ENCODE measurements at places on chromosomes 16 and 17.

DNA sequence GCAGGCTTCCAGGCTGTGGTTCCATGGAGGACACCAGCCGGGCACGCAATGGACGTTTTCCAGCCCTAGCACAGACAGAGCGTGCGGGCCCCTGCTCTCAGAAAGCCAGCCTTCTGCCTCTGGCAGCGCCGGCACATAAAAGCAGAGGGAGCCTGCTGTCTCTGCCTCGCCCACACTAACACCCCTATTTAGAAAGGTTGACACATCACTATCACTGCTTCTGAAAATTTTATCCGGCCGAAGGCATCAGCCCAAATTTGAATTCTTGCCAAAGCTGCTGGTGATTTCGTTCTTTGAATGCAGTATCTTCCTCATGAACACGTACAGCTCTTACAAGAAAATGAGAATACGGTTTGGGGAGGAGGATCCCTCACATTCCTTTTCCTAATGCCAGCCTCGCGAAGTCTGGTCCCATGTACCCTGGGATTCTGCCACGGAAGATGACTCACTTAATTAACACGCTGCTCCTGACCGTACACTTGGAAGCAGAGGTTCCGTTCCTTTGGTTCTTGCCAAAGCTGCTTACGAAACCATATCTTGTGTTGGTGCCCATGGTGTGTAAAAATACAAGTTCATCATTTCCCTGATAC is 1.3 kb upstream of the RAB11FIP3 start:
- DNase-seq, result no peak

GRCh38 chr16:57863434-57864160 is 61.3 kb upstream of the KIFC3 start:
- DNase-seq, result no peak

- DNase-seq, result no peak
Observed at GRCh38 chr16:22126037-22126558, 33.8 kb downstream of the VWA3A start.

DNA sequence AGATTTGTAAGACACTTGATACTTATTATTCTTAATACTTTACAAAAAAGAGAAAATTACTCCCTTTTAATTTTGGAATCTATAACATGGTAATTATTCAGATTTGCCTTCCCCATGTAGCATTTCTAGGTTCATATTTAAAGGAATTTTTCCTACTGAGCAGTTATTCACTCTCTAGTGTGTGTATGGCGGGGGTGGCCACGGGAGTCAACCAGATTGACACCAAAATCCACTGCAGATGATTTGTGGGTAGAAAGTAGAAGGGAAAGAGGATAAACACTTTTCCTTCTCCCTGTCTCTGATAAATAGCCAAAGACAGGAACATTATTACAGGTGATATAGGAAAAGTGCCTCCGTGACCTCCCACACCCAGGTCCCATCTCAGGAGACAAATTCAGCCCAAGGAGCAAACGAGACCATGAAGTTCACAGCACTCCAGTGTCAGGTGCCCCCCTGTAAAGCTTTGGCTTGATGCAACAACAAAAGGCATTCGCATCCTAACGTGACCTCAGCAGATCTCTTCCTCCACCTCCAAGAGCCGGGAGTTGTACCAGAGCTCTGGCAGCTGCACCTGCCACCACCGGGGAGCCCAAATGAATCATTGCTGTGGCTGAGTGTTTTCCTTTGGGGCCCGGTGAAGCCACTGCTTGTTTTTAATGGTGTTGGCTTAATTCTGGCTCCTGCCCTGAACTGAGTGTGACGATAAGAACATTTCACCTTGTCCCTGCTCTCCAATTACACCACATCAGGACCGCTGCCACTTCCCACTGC is 92.7 kb upstream of the NOL11 start:
- no peak for DNase-seq

- no peak for DNase-seq
Observed at GRCh38 chr17:79478051-79478461, 132.8 kb downstream of the RBFOX3 start.

- no peak for DNase-seq
Observed at GRCh38 chr16:6841392-6841791, 491.3 kb upstream of the RBFOX1 start.

GRCh38 chr17:34383216-34383615 is 20.2 kb upstream of the CCL1 start:
- DNase-seq, result no peak

GRCh38 chr17:55432358-55433028 is 10.9 kb upstream of the MMD start:
- no peak for DNase-seq

DNA sequence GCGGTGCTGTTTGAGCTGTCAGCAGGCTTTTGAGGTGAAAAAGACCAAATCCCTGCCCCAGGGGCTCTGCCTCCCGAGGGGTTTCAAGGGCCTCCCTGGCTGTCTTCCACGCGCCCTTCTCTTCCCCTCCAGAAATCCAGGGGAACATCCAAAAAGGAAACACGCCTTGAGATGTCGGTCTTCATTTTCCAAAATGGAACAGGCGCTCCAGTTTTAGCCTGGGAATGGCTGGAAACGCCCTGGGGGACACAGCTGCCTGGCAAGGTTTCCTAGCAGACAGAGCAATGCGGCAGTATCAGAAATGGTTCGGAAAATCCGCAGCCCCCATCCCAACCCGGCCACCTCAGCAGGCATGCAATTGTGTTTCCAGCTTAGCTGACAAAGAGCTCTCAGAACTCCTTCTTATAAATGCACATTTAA is 16.6 kb upstream of the LITAF start:
- no peak for DNase-seq

GRCh38 chr16:35510701-35511100 is 2051.3 kb downstream of the TP53TG3F start:
- no peak for DNase-seq

DNA sequence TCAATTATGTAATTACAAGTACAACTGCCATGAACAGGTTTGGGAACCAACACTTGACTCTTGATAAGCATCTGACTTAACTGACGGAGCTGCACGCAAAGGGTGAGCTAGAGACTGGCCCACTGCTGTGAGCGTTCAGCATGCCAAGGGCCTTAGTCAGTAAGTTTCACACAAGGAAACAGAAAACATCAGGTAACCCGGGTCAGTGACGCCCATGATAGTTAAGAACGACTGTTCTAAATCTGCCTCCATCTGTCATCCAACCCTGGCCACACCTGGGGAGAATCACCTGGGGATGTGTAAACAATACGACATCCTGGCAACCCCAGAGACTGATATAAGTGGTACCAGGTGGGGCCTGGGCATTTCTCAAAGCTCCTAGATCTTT is 12.3 kb downstream of the SMIM5 start:
- DNase-seq, result no peak

DNA sequence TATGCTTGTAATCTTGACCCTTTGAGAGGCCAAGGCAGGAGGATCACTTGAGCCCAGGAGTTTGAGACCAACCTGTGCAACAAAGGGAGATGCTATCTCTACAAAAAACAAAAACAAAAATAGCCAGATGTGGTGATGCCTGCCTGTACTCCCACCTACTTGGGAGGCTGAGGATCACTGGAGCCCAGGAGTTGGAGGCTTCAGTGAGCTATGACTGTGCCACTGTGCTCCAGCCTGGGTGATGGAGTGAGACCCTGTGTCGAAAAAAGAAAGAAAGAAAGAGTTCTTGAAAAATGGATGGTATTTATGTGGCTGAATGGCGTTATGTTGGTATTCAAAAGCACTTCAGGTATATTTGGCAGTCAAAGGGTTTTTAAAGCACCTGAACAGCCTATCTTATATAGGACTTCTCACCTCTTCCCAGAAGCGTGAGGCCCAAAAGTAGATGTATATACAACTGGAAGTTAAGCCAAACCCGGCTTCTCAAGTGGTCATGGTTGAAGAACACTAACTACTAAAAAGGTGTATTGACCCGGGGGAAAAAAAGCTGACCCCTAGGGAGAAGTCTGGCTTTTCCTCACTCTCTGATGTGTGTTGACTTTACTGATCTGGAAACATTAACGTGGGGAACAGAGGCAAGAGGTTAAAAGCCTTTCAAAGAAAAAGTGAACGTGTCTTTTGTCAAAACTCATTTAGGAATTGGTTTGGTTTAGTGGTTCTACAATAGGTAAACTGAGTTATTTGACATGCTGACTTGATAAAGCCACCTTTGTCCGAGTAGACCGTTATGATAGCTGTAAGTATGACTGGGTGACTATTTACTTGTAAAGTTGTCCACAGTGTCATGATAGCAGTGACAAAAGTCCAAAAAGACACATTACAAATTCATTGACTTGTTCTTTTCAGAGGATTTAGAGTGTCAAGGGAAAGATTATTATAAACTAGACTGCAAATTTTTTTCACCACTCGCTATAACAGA is 183.4 kb downstream of the IRX3 start:
- no peak for DNase-seq

- no peak for DNase-seq
Observed at GRCh38 chr17:7716901-7717755, at the start of gene DNAH2. Gene DNAH2 (plus strand): TSS chr17:7717744. CDS start chr17:7719735, 1,991 bp downstream.

DNA sequence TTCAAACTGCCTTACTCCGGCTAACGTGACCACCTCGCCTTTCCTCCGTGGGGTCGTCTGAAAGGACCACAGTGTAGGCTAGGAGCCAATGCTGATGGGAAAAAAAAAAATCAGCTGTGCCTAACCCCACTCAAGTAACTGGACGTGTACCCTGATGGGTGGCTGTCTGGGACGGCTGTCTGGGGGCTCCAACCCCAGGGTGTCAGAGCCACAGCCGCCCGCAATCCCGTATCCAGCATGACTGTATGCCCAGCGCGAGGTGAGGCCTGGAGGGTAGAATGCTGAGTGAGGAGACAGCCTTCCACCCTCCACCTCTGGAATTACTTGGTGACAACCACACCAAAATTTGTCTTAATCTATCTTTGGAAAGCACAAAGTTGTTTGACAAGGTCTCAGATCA is 2.8 kb downstream of the CSNK1D start:
- no peak for DNase-seq

DNA sequence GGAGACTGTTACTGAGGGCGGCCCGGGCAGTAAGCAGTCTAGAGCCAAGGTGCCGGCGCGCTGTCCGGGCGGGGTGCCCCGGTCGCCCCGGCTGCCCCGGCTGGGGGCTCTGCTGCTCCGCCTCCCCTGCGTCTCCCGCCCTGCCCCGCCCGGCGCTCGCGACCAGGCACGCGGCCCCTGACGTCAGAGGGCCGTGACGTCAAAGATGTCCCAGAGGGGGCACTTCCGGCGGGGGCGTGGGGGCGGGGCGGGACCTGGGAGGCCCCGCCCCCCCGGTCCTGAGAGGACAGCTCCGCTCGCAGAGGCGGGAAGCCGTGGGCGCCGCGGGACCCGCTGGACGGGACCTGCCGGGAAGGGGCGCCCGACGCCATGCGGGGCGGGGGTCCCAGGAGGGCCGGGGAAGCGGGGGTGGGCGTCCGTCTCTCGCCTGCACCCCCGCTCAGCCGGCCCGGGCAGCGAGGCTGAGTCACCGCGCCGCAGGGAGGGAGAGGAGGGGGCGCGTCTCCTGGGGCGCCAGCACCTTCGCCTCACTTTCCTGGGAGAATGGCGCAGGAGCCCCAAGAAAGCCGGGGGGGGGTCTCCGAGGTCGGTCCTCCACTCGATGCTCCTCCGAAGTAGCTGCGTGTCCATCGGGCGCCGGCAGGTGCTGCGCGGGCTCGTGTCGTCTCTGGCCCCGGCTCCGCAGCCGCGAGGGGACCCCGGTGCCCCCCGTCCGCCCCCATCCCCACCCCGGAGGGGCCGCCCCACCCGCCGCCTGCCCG is 4.4 kb upstream of the HIC1 start:
- no peak for DNase-seq

GRCh38 chr16:56610017-56610608 is 1.7 kb downstream of the MT2A start:
- DNase-seq, result no peak

- no peak for DNase-seq
Observed at GRCh38 chr17:67585077-67585602, 132.6 kb upstream of the NOL11 start.

DNA sequence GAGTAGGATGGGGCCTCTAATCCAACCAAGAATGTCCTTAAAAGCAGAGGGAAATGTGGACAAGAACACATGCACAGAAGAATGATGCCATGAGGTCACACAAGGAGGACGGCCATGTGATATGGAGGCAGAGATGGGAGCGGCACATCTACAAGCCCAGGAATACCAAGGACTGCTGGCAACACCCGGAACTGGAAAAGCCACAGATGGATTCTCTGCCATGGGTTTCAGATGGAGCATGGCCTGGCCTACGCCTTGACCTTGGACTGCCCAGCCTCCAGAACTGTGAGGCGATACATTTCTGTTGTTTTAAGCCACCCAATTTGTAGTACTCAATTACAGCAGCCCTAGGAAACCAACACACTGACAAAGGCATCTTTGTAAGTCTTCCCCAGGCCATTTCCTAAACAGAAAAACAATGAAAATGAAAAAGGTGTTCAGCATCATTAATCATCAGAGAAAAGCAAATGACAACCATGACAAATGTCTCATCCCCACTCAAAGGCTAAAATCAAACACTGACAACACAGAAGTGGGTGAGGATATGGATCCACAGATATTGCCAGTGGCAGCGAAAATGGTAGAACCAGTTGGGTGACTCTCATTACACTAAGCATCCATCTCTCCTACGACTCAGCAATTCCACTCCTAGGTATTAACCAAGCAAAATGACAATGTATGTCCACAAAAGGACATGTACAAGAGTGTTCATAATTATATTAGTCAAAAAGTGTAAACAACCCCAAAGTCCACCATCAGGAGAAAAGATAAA is 76.9 kb upstream of the CNEP1R1 start:
- no peak for DNase-seq

GRCh38 chr17:48001197-48001596 is 30.3 kb downstream of the CDK5RAP3 start:
- DNase-seq, result no peak

GRCh38 chr17:14732211-14732610 is 431.3 kb downstream of the HS3ST3B1 start:
- DNase-seq, result no peak

DNA sequence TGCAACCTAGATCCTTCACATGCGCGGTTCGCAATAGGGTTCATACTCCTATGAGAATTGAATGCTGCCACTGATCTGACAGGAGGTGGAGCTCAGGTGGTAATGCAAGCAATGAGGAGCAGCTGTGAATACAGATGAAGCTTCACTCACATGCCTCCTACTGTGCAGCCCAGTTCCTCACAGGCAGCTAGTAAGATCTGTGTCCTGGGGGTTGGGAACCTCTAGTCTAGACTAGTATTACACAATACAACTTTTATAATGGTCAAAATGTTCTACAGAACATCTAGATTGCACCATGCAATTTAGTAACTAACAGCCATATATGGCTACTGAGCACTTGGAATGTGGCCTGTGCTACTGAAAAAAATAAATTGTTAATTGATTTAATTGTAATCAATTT is 26.7 kb downstream of the ABCA5 start:
- no peak for DNase-seq

DNA sequence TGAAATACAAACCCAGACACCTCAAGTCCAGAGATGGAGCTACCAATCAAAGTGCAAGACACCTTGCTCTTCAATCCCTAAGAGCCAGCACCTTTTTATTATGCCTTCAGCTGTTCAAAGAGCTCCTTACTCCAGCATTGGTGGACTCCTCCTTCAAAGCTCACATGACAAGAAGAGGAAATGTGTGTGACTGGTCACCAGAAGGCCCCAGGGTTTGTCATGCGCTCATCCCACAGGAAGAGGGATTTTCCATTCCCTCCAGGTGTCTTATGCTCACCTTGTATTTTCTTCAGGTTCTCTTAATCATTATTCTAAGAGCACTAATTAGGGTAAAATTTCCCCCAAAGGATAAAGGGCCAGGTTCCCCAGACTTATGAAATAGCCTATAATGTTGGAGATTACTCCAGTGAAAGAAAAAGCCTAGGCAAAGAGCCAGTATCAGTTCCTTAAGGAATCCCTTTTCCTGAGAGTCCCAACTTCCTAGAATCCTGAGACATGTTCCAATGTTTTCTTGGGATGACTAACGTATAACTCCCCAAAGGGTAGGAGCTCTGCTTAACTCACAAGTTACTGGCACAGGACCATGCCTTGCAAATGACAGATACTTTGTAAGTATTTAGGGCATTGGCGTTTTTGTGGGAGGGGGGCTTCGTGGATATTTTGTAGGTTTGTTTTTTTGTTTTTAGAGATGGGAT is 56.9 kb upstream of the SOX9 start:
- DNase-seq, result no peak
